ENCODE measurements at places on chromosomes 4 and X.

DNA sequence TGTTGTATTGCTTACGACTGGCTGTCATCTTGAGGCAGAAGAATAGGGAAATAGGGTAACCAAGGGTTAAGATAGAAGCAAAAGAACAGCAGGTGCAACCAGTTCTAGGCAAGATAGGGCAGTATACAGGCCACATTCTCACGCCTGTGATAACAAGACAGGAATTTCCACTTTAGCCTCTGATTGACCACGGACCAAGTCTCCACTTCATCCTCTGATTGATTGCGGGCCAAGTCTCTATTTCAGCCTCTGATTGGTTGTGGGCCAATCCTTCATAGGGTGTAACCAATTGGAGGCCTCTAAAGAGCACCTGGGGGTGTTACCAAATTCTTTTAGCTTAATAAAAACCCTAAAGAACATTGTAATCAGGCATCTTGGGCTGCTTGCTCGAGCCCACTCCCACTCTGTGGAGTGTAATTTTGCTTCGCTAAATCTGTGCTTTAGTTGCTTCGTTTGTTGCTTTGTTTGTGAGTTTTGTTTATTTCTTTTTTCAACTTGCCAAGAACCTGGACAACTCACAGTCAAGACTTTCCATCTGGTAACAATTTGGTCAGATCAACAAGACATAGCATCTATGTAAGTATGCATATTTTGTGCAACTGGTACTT lies 8.7 kb upstream of the TBC1D9 start:
- peak; percentile 5 for DNase-seq

GRCh38 chrX:115564243-115564642 lies 3.3 kb downstream of the PLS3 start:
- DNase-seq: peak; percentile 57

DNA sequence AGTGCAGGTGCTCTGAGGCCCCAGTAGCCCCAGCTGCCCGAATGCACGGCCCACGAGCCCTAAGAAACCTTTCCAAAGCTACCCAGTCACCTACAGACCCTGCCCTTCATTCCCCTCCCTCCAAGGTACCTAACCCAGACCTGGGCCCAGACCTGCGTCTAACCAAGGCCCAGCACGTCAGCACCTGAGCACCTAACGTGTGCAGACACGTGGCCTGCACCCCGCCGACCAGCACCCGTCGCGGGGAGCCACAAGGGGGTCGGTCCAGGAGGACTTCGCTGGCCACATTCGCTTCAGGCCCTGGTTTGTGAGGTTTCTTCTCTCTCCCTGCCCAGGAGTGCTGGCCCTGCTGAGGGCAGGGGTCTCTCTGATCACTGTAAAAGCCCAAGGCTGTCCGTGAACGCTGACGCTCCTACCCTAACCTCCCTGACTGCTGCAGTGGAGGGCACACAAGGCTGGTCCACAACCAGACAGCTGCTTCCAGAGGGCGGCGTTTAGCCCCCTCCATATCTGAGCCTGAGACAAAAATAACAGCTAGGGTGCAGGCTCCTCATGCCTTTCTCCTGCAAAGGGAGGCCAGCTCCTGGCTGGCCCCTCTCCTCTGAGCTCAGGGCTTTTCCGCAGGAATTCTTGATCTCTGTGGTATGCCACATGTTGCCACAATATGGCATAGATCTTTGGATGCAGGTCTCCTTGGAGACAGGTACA lies 31.8 kb downstream of the WDR1 start:
- no peak for DNase-seq

DNA sequence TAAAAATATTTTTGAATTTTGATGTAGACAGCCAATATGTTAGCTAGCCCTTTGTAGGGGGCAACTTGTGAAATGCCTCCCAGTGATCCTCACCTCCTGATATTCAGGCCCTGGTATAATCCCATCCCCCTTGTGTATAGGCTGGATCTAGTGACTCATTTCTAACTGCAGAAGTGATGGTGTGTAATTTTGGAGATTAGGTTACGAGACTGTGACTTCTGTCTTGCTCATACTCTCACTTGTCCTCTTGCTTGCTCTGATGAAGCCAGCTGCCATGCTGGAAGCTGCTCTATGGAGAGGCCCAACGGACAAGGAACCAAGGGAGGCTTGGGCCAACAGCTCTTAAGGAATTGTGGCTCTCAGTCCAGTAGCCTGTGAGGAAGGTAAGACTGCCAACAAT lies 61.7 kb downstream of the GPR82 start:
- peak; percentile 33 for DNase-seq

- no peak for DNase-seq
These were observed 47.3 kb downstream of the JAKMIP1 start for GRCh38 chr4:6152869-6153705.

GRCh38 chr4:138450546-138451275 lies 208.6 kb upstream of the SLC7A11 start:
- no peak for DNase-seq

DNA sequence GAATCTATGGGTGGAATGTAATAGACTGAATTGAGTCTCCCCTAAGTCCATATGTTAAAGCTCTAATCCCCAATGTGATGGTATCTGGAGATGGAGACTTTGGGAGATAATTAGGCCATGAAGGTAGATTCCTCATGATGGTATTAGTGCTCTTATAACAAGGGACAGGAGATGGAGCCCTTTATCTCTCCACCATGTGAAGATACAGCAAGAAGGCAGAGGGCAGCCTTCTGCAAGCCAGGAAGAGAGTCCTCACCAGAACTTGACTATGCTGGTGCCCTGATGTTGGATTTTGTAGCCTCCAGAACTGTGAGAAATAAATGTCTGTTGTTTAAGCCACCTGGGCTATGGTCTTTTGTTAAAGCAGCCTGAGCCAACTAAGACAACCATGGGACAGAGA lies 76.4 kb upstream of the F8A3 start:
- no peak for DNase-seq

- peak; percentile 51 for DNase-seq
These were observed 1.6 kb upstream of the NDST3 start for GRCh38 chr4:118032691-118033090.

GRCh38 chr4:68324519-68325262 lies 25.2 kb downstream of the YTHDC1 start:
- no peak for DNase-seq

DNA sequence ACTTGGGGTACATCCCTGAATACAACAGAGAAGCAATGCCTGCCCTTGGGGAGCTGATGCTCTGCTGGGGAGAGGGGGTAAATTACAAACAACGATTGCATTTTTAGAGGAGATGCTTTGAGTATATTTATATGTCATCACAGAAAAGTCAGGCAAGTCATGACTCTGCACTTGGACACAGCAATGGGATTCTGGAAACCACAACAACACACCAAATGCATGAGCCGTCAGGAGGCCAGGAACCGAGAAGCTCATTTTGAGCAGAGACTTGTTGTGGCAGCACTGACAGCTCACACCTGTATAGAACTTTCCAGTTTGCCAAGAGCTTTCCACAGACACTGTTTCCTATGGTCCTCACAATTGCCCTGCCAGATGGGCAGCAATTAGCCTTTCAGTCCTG lies 113.2 kb upstream of the RBPJ start:
- peak; percentile 12 for DNase-seq

- DNase-seq: no peak
These were observed 8.9 kb downstream of the ZIC3 start for GRCh38 chrX:137574784-137575293.

DNA sequence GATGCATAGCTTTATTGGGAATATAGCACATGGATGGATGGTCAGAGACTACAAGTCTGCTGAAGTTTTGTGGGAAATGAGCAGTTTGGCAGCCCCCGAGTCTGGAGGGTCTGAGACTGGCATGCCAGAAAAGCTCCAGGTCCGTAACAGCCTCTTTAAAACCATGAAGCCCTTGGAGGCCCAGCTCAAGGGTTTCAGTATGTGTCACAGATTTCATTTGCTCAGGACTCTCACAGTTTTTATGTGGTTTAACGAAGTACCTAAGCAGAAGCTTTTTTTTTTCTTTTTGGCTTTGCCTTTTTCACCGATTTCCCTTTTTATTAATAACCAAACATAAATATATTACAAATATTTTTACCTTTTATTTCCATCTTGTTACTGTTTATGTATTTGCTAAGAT lies 30.6 kb upstream of the TMEM184C start:
- DNase-seq: no peak

DNA sequence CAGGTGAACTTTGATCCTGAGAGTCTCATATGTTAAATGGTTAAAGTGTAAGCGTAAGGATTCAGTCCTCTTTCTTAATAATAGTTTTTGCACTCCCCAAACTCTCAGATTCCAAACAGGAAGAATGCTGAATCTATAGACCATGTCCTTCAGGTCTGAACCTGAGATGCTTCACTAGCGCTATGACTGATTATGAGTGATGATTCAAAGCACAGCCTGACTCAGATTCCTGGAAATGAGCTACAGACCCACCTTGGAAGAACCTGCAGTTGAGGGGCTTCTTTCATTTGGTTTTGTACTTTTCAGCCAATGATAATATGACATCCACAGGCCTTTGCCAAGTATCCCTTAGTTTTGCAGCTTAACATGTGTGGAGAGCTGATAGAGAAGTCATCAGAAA lies 1.4 kb downstream of the EDNRA start:
- DNase-seq: peak; percentile 49

DNA sequence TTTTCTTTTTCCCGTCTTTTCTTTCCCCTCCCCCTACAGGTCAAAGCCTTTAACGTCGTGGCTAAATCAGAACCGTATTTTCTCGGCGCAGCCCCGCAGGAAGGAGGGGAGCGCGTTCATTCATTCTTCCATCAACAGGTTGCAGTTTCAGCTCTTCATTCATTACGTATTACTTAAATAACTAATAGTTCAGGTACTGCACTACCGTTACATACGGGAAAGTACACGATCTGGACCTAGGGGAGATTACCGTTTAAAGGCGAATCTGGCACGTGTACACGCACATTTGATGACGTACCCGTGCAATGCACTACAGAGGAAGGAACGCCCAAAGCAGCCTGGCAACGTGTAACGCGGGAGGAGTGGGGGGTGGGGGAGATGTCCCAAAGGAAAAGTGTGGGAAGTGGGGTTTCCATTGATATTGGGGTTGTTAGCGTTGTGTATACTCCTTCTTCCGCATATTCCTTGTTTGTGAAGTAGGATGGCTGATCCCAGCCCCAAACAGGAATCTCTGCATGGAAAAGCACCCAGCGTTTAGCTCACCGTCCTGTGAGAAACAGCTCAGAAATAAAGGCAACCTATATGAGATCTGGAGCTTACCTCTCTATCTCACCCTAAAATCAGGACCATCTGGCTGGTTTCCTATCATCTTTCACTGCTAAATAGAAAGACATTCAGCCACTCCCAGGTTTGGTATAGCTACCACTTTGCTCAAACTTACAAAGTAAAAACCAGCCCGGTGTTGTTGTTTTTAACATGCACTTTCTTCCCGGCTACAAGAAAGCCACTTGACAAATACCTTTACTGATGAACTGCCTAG lies 585 bp upstream of the SEC24D start:
- DNase-seq: peak; percentile 58

- no peak for DNase-seq
These were observed 991.4 kb downstream of the CCSER1 start for GRCh38 chr4:91118597-91118996.

GRCh38 chr4:157722146-157722545 lies 450.7 kb downstream of the GASK1B start:
- peak; percentile 32 for DNase-seq

- no peak for DNase-seq
These were observed 226.9 kb upstream of the HCCS start for GRCh38 chrX:10884246-10884645.

DNA sequence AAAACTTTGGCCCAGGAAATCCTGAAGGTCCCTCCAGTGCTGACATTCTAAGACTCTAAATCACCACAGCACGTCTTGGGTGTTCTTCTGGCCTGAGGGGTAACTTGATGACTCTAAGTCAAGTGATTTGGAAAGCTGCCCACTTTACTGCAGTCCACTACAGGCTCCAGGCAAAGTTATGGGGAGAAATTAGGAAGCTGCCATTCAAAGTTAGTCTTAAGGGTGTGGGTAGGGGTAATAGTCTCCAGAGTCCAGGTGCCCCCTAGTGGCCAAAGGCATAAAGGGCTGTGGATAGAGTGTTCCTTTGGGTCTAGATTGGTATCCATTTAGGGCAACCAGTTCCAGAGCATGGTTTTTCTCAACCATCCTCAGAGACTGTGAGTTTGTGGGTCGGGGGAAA lies 38.7 kb upstream of the SLC16A2 start:
- peak; percentile 62 for DNase-seq

GRCh38 chr4:118676128-118676527 lies 9.1 kb upstream of the METTL14 start:
- no peak for DNase-seq

GRCh38 chr4:133808151-133808550 lies 393.4 kb downstream of the PABPC4L start:
- DNase-seq: no peak

GRCh38 chr4:10421344-10422055 lies 35.7 kb downstream of the ZNF518B start:
- DNase-seq: peak; percentile 25

- DNase-seq: no peak
These were observed 30.0 kb downstream of the ITM2A start for GRCh38 chrX:79336869-79337815.

- peak; percentile 91 for DNase-seq
These were observed 259.1 kb downstream of the CAMK2D start for GRCh38 chr4:113502476-113502875.

DNA sequence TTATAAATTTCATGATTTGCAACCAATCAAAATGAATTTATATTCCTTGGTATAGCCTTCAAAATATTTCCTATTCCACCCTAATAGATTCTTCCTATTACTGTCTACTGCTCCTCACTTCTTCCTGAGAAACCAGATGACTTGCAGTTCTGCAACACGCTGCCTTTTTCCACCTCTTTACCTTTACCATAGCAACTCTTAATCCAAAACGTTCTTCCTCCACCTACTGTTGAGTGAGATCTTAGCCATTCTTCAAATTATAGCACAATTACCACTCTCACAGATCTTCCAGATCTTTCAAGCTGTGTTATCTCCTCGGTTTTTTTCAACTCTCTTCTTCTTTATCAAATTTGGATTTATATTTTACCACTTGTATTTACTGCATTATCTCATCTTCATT lies 289.8 kb downstream of the ADGRL3 start:
- no peak for DNase-seq

DNA sequence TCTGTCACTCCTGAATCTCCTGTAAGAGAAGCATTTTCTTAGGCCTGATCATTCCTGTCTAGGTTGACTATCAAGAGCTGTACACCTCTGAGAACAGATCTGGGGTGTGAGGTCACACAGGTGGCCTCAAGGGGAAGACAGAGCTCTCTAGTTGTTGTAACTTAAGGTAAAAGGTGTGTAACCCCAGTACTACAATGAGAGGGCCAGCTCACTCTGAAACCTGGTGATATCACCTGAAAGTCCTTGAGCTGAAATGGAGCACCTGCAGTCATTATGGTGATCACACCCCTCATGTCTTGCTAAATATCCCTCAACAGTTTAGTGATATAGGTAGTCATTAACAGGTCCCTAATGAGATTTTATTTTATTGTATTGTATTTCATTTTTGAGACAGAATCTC lies 8.8 kb upstream of the FAM9C start:
- no peak for DNase-seq

- DNase-seq: no peak
These were observed 186.4 kb downstream of the PPP4R3C start for GRCh38 chrX:27276751-27277150.

DNA sequence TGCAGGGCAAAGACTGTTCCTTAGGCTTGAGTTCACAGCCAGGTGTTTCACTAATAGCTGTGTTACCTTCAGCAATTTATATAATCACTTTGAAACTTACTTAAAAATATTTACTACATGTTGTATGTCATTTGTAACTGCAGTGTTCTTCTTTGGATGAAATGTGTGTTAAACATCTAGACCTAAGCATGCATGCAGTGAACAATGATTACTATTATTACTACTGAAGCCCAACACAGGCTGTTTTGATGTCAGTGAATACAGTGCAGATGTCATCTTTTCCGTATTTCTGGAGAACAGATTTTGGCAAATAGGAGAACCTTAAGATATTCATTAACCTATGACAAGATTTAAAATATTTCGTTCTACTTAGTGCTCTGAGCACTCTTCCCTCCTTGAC lies 101.8 kb upstream of the ANK2 start:
- no peak for DNase-seq

Data from mammary epithelial cell (primary cell).